NCI-H2029 treated with DMSO at 0.1 percent for 48 hours (cell line): ENCODE measurements at places on chromosomes 12 and 14.

DNA sequence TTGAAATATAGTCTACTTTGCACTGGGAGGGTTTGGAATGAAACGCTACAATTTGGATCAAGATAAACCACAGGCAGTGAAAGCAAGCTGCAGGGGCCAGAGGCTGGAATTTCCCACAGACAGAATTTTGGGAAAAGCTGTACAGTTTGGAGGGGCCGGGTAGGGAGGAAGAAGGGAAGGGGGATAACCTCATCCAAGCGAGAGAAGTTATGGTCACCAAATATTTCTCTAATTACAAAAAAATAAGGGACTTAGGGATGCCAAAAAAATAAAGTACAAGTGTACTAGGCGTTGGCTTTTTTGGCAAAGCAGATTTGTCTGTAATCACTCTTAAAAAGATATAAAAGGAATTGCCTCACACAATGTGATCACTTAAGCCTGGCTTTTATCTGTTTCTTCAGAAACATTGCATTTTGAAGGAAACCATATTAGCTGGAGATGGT, 31.2 kb upstream of the ADGRD1 start:
- no peak for DNase-seq

DNA sequence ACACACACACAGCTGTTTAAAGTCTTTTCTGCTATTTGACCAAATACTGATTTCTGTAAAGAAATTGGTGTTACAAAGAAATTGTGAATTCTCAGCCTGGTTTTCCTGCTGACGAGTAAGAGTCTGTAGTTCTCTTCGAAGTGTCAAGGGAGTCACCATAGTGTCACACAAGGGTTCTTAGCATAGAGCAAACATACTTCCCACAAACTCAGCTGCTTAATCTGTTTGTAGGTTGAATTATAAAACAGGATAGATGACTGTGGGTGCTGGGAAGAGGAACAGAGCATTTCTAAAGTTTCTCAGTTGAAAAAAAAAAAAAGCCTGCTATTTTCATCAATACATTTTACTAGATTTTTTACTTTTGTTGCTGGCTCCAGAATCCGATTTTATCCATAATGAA, 82.9 kb downstream of the FOXA1 start:
- no peak for DNase-seq

DNA sequence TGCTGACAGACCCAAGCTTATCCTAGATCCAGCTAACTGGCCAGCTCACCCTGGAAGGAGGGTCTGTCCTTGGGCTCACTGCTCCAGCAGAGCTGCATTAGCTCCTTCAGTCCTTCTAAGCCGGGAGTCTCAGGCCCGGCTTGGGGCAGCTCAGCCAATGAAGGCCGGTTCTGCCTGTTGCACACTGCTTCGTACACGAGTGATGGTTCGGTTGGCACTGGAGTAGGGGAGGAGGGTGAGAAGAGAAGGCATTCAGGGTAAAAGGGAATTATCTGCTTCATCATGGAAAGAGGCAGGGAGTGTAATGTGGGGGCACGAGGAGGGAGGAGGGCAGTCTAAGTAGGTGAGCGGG, 2.0 kb downstream of the RIPK3 start:
- DNase-seq: no peak

DNA sequence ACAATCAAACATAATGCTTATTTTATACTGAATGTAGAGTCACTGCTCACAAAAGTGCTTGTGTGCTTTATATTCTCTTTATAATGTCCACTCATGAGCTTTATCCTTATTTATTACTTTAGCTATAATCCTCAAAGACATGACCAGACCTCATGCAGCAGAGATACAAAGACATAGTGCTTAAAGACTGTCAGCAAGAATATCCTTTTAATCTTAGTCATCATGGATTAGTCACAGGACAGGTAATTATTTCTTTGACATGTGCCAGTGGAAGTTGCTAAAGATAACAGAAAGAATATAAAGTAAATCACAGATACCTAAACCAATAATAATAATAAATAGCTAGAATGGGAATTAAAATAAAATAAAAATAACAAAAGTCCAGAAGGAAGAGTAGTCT, 707.5 kb downstream of the BCL11B start:
- DNase-seq: no peak

DNA sequence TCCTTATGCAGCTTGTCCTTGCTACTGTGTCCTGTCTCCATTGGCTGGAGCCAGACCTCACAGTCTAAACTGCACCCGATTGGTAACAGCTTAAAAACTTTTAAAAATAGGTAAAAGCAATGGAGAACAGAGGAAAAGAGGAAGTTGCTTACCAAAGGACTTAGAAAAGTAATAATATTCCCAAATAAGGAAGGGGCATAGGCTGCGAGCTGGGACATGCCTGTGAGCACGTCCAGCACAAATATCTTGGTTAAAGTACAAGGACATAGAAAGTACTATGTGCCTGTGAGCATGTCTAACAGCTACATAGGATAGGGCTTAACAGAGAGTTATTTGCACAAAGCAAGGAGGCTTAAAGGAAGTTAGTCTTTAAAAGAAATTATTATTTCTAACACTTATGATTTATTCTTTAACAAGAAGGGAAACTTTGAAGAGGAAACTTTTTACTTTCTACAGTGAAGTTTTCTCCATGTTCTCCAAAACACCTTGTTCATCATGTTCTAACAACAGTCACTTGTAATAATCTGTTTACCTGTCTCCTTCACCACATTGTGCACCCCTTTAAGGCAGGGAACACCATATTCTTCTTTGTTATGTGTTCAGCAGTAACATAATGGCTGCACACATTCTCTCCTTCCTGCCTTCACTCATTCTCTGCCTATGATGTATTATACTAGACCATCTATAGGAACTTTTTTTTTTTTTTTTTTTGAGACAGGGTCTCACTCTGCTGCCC, 9.8 kb upstream of the UBE2N start:
- no peak for DNase-seq

DNA sequence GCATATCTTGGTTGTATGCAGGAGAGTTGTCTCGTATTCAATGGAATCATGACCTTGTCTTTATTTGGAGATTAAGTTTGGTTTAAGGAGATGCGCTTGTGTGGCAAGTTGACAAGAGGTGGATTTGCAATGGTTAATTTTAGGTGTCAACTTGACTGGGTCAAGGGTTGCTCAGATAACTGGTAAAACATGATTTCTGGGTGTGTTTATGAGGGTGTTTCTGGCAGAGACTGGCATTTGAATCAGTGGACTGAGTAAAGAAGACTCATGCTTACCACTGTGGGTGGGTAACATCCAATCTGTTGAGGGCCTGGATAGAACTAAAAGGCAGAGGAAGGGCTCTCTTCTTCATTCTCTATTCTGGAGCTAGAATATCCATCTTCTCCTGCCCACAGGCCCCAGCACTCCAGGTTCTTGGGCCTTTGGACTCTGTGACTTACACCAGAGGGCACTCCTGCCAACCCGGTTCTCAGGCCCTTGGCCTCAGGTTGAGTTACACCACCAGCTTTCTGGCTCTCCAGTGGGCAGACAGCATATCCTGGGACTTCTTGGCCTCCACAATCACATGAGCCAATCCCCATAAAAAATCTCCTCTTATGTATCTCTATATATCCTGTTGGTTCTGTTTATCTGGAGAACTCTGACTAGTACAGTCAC, 141.5 kb upstream of the ARID2 start:
- no peak for DNase-seq

DNA sequence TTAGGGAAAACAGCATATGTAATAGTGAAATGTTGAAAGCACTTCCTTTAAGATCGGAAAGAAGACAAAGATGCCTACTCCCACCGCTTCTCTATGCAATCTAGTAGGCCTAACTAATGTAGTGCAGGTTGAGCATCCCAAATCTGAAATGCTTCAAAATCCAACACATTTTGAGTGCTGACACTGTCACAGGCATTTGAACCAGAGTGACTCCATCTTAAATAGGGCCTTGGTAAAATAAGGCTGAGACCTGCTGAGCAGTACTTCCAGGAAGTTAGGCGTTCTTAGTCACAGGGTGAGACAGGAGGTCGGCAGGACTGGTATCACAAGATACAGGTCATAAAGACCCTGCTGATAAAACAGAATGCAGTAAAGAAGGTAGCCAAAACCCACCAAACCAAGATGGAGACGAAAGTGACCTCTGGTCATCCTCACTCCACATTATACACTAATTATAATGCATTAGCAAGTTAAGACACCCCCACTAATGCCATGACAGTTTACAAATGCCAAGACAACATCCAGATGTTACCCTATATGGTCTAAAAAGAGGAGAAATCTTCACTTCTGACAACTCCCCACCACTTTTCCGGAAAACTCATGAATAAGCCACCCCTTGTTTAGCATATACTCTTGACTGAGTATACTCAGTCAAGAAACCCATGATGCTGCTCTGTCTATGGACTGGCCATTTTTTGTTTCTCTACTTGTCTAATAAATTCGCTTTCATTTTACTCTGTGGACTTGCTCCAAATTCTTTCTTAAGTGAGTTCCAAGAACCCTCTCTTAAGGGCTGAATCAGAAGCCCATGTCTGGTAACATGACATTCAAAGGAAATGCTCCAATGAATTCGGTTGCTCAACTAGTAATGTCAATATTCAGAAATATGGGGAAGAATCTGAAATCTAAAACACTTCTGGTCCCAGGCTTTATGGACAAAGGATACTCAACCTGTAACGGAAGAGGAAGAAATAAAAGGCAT, 47.1 kb upstream of the MTERF2 start:
- DNase-seq: no peak

GRCh38 chr14:73607241-73607640, 5.1 kb upstream of the ACOT6 start:
- no peak for DNase-seq
